ENCODE measurements at places on chromosomes 16 and 17. TPM values are rescaled to one million over a fixed set of nuclear protein-coding genes. Genes with fewer than 3 reads are reported as not detected.

DNA sequence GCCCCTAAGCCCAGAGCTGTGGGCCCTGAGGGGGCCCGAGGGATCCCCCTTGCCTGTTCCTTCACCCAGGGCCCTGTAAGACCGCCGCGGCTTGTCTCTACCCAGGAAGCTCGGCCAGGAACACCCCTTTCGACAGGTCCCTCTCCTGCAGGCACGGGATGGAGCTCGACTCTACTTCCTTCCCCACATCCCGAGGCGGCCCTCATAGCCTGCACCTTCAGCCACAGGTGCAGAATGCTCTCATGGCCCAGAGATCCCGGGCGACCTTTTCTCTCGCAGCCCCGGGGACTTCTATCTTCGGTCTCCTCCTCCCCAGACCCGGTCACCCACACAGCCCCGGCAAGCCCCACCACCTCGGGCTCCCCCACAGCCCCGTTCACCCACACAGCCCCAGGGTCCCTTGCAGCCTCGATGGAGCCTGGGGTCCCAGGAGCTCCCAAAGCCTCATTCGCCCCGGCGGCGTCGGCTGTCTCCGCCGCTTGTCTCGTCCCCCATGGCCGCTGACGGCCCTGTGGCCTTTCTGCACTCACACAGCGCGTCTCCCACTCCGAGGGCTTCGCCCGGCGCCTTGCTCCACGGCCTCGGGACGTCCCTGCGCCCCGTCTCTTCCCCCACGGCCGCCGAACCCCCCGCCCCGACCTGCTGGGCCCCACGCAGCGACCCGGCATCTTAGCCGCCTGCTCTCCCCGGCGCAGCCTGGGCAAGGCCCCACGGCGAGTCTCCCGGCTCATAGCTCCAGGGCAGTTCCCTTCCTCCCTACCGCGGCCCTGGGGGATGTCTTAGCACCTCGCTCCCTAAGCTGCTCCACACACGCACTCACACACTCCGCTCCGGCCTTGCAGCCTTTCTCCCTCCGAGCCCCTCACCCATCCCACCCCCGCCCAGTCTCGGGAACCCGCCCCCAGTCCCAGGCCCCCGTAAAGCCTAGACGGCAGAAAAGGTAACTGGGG, 650 bp downstream of the KIAA0753 start:
- H3K4me1 ChIP-seq = peaks cover 32% of the 10 kb centered on the region
- peak overlapping the region; percentile 87 for H3K27ac ChIP-seq
- no peaks in the 10 kb centered on the region for H3K36me3 ChIP-seq

The PTGES3L gene
- total RNA-seq = 37.4 TPM

The NTN1 gene
- total RNA-seq = 6.2 TPM

The TNFRSF17 gene
- total RNA-seq = not detected

The DPEP3 gene
- not detected for total RNA-seq

The PPM1E gene
- 0.14 TPM for total RNA-seq

The HBQ1 gene
- total RNA-seq = not detected

DNA sequence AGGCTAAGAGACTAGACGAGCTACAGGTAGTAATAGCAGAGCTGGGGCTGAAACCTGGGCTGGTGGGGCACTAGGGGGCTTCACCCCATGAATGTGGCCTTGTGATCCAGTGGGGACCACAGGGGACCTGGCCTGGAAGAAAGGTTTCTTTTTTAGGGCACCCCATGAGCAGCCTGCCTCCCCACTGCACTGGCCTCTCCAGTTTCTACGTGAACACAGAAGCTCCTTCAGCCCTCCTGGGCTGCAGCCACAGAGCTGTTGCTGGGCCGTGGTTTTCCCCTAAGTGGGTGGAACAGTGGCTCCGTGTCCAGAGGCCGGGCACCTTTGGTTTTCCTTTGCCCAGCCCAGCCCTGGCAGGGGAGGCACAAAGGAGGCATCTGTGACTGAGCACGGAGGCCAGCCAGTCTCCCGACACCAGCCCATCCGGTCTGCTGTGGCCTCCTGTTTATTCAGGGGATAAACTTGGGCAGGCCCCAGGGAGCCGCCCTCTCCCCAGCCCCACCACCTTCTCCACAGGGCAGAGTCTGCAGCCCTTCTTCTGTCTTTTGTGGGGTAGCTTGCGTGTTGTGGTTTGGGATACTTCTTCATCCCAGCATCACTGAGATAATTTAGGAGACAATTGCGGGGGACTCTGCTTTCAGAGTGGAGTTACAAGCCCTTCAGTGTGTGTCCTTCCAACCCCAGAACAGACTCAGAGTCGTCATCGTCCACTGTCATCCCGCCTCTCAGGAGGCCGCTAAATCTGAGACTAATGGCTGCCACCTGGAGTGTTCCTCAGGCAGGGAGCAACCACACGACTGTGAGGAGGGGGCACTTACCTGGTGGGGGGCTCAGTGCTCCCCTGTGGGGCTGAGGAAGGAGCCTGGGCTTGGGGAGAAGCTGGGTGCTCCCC, 85.3 kb downstream of the RAB11FIP4 start:
- DNase-seq = no peak
- H3K36me3 ChIP-seq = no peaks in the 10 kb centered on the region

The RTN4RL1 gene
- total RNA-seq = 0.81 TPM

GRCh38 chr17:80459234-80459633, 17.2 kb downstream of the NPTX1 start:
- no peak for DNase-seq
- no peak overlapping the region for H3K27ac ChIP-seq

The MRPL45 gene
- 36.7 TPM for total RNA-seq

The HS3ST4 gene
- not detected for total RNA-seq

DNA sequence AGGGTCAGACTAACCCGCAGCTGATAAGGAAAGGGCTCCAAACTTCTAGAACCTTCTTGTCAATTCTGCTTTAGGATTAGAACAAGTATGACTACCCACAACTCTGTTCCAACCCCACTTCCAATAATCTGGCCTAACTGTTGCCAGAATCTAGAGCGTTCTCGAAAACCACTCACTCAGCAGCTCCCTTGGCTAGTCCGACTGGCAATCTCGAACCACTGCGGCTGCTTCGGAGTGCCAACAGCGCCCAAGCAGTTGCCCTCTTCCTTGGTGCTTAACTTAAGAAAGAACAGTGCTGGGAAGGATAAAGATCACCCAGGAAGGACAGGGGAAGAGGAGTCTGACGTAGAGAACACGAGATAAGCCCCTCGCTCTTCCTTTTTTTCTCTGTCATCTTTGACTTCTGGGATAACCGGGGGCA, 818 bp downstream of the DNAJC7 start:
- no peak for DNase-seq
- H3K4me3 ChIP-seq = peak overlapping the region; percentile 88
- H3K27me3 ChIP-seq = no peaks in the 10 kb centered on the region
- H3K27ac ChIP-seq = peak overlapping the region; percentile 96
- peaks cover 4% of the 10 kb centered on the region for H3K4me1 ChIP-seq

The EXOC3L1 gene
- 1.8 TPM for total RNA-seq

DNA sequence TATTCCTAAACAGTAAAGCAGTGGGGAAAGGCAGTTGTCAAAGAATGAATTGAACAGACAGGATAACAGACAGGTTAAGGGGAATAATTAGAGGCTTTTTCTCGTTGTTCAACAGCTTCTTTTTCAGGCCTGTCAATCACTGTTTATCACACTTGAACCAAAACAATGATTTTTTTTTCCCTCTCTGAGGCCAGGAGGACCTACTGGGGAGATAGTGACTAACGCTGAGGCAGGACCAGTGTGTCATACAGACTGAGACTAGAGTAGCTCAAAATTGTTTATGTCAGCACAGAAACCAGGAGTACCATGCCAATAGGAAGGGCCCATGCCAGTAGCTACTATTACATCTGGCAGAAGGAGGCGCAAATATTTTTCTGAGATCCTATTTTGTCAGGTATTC, 41.3 kb upstream of the NLK start:
- H3K36me3 ChIP-seq = no peaks in the 10 kb centered on the region
- no peak overlapping the region for H3K4me3 ChIP-seq
- peaks cover 6% of the 10 kb centered on the region for H3K4me1 ChIP-seq
- DNase-seq = no peak
- no peak overlapping the region for H3K27ac ChIP-seq
- no peaks in the 10 kb centered on the region for H3K27me3 ChIP-seq

DNA sequence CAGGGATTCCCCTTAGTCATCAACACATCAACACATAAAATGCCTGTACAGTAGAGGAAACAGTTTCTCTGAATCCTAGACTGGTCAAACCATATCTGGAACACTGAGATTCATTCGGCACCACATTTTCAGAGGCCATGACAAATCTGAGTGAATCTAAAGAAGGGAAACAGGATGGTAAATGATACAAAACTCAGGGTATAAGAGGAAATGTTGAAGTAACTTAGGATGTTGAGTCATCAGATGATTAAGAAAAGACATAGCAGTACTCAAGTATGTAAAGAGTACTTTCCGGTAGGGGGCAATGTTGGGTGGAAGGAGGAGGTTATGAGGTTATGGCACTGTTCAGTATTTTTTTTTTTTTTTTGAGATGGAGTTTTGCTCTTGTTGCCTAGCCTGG, 358.5 kb upstream of the PMFBP1 start:
- DNase-seq = no peak
- H3K4me1 ChIP-seq = no peaks in the 10 kb centered on the region
- no peaks in the 10 kb centered on the region for H3K27me3 ChIP-seq

The COASY gene
- total RNA-seq = 38.6 TPM

GRCh38 chr17:54256401-54256929, 433.7 kb downstream of the KIF2B start:
- DNase-seq = no peak
- no peaks in the 10 kb centered on the region for H3K27me3 ChIP-seq
- H3K36me3 ChIP-seq = no peaks in the 10 kb centered on the region
- no peak overlapping the region for H3K27ac ChIP-seq
- H3K4me3 ChIP-seq = no peak overlapping the region
- no peaks in the 10 kb centered on the region for H3K4me1 ChIP-seq

DNA sequence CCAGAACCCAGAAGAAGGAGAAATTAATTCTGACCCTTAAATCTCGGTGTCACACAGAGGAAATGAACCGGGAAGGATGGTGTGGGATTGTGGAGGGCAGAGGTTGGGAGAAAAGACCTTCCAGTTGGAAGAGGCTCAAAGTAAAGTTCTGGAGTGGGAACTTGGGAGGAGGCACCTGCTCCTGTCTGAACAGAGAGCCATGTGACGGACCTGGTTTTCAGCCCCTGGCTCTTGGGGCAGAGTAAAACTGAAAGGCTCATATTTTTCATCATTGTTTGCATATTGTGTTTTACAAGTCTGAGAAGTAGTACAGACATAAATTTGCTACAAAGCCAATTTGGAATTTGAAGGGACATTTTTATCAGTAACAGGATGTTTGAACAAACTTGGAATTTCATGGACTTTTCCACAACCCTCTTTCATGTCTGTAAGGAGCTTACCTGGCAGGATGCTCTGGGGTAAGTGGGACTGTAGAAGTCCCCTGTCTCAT, 24.4 kb upstream of the SEC14L1 start:
- H3K36me3 ChIP-seq = no peaks in the 10 kb centered on the region
- no peak overlapping the region for H3K4me3 ChIP-seq
- H3K4me1 ChIP-seq = peaks cover 66% of the 10 kb centered on the region
- H3K27me3 ChIP-seq = no peaks in the 10 kb centered on the region
- H3K27ac ChIP-seq = peak overlapping the region; percentile 85

The HEXIM1 gene
- 17.1 TPM for total RNA-seq

The WIPF2 gene
- 14.2 TPM for total RNA-seq

DNA sequence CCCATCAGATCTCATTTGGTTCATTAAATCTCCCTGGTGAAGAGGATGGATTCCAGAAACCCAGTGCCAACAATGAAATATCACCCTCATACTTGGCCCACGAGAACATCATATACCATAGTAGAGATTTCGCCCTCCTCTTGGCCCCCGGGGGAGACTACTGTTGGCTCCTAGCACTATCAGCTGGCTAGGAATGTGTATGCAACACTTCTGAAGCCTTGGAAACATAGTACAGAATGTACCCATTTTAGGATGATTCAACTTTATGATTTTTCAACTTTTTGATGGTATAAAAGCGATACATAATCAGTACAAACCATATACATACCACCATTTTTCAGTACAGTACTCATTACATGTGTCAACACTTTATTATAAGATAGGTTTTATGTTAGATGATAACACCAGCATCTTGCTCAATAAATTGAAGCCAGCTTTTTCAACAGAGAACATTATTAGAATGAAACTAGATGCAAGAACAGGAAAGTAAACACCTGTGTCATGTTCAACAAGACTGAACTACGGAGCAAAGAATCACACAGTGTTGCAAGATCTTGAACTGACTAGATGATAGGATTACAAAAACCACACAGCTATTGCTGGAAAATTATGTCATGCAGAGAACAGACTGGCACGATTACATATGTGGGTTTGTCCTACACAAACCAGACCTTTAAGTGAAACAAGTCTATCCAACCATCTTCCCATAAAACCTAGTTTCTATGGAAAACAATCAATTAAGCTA, 17.2 kb downstream of the RSL1D1 start:
- DNase-seq = no peak
- H3K27me3 ChIP-seq = no peaks in the 10 kb centered on the region
- H3K36me3 ChIP-seq = peaks cover 29% of the 10 kb centered on the region
- no peak overlapping the region for H3K27ac ChIP-seq

DNA sequence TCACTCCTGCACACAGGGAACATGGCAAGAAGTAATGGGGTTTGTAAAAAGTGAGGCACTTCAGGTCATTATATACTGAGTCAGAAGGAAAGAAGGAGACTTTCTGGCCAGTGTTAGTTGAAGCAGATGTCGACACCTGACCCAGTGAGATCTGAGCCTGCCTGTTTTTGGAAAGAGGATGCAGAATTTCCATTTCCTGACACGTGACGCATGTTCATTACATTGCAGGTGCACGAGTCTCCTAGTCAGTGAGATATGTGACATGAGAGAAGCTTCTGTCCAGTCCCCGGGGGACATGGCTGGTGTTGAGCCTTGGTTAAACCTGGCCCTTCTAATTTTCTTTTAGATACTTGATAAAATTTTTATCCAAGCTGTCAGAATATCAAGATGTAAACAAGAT, 62.3 kb downstream of the ELAC2 start:
- H3K4me3 ChIP-seq = no peak overlapping the region
- DNase-seq = no peak
- no peak overlapping the region for H3K27ac ChIP-seq
- no peaks in the 10 kb centered on the region for H3K4me1 ChIP-seq

DNA sequence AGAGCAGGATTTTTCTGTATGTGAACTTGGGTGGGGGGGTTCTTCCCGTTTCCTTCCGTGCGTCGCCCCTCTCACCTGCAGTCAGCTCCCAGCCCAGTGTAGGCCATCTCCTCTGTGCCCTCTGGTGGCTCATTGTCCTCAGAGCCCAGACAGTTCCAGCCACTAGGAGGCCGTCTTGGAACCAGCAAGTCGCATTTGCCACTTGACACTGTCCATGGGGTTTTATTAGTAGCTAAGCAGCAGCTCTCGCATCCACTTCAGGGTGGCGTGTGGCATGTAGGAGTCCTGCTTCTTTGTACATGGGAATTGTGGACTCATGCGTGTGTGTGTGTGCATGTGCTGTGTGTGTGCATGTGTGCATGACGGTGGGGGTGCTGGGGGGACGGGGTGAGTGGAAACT, 74.0 kb downstream of the SEC14L1 start:
- no peaks in the 10 kb centered on the region for H3K27me3 ChIP-seq
- no peak for DNase-seq
- peaks cover 68% of the 10 kb centered on the region for H3K4me1 ChIP-seq
- H3K27ac ChIP-seq = no peak overlapping the region
- peaks cover 59% of the 10 kb centered on the region for H3K36me3 ChIP-seq

The CNGB1 gene
- not detected for total RNA-seq

GRCh38 chr17:45923511-45924268, 29.3 kb downstream of the MAPT start:
- no peaks in the 10 kb centered on the region for H3K36me3 ChIP-seq
- no peaks in the 10 kb centered on the region for H3K4me1 ChIP-seq
- no peaks in the 10 kb centered on the region for H3K27me3 ChIP-seq
- H3K4me3 ChIP-seq = no peak overlapping the region

The PER1 gene
- total RNA-seq = 64.3 TPM

The MLYCD gene
- 48.5 TPM for total RNA-seq

The USP43 gene
- total RNA-seq = not detected

The TBX2 gene
- 20.6 TPM for total RNA-seq

The KRT39 gene
- not detected for total RNA-seq
